ENCODE measurements at places on chromosomes 1 and 21.

DNA sequence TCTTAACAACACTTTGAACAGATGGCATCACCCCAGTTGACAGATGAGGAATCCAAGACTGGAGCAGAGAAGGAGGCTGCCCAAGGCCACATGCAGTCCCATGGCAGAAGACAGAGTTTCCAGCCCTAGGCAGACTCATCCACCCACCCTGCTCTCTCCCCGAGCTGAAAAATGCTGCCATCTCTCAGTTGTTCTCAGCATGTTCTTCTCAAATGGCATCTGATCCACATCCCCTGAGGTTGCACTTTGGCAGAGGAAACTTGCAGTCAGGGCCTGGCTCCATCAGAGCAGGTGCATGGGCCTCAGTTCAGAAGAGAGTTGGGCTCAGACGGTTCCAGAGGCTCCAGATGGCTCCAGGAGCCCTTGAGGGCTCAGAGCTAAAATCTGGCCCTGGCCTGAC lies 709.4 kb downstream of the MATN1 start:
- DNase-seq, result no peak

- DNase-seq, result no peak
These were observed 267.9 kb downstream of the SDCCAG8 start for GRCh38 chr1:243523766-243524165.

DNA sequence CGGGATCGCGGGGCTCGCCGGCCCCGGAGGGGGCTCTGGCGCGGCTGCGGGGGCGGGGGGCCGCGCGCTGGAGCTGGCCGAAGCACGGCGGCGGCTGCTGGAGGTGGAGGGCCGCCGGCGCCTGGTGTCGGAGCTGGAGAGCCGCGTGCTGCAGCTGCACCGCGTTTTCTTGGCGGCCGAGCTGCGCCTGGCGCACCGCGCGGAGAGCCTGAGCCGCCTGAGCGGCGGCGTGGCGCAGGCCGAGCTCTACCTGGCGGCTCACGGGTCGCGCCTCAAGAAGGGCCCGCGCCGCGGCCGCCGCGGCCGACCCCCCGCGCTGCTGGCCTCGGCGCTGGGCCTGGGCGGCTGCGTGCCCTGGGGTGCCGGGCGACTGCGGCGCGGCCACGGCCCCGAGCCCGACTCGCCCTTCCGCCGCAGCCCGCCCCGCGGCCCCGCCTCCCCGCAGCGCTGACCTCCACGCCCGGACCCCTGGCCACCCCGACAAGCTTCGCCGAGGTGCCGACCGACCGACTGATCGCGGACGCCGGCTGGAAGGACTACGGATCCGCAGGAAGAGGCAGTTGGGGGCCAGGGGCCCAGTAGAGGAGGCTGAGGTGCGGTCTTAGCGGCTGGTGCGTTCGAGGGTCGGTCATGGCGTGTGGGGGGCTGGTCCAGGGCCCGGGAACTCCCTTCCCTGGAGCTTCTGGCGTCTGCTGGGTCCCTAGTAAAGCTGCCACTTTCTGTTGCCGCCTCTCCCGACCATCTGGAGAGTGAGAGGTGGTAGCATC lies 711 bp downstream of the TRNP1 start:
- peak; percentile 30 for DNase-seq

GRCh38 chr1:72221811-72222210 lies 60.5 kb downstream of the NEGR1 start:
- DNase-seq, result no peak

DNA sequence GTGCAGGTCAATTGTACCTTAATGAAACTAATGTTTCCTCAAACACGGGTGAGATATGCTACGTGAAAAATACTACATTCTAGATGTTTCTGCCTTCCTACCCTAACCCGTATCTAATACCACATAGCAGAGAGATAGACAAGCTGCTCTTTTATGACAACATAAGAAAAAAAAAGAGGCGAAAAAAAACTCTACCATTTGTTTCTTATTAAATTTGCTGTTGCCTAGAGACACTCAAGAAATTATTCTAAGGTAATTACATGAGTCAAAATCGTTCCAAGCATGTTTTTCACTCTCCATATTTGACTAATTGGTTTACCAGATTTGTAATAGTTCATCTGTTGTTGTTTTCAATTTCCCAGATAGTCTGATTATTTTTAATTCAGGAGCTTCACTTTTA lies 27.4 kb downstream of the PALMD start:
- DNase-seq, result no peak

Data from endothelial cell (in vitro differentiated cells).